ENCODE measurements at places on chromosomes 13 and 19.
A peak's percentile ranks its signal among the peaks of the same experiment; 100 is the strongest.

- no peak for DNase-seq
Measured at GRCh38 chr13:44015811-44016210, 136.1 kb downstream of the LACC1 start.

DNA sequence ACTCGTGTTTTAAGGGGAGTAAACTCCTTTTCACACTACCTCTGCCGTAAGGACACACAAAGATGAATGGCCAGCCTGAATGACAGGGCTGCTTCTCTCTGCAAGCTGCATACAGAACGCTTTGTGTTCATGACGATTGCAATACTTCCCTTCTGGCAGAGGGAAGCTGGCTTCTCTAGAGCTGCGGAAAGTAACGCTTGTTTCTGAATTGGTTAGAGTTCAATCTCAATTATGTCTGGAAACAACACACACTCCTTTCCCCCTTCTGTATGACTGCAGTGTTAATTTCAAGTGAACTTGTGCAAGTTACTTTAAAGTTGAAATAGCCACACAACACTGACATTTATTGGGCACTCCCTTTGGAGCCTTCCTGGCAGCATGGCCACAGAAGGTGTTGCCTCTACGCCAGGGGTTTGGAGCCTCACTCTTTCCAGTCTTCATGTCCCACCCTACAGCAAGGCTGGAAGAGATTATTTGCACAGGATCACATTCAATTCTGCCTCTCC lies 242.6 kb downstream of the NDFIP2 start:
- DNase-seq, result no peak

DNA sequence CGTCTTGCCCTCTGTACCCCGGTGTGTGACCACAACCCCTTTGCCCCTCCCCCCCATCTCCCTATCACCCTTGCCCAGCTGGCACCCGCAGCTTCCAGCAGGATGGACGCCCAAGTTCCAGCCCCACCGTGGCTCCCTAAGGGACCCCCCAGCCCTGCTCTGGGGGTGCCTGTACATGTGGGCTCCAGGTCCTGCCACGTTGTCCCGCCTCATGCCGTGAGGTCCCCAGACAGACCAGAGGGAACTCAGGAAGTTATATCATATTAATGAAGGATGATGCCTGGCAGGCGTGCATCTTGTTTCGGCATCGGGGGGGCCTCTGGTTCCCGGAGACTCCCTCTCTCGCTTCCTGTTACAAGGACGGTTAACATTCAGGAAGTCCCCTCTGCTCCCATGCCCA lies 1.6 kb upstream of the PTGIR start:
- no peak for DNase-seq

- DNase-seq, result peak; percentile 98
Measured at GRCh38 chr19:11528551-11529341, at the start of gene ECSIT. TSS of gene ECSIT (minus strand) at chr19:11529134. CDS start at chr19:11519170, 9,964 bp downstream.

DNA sequence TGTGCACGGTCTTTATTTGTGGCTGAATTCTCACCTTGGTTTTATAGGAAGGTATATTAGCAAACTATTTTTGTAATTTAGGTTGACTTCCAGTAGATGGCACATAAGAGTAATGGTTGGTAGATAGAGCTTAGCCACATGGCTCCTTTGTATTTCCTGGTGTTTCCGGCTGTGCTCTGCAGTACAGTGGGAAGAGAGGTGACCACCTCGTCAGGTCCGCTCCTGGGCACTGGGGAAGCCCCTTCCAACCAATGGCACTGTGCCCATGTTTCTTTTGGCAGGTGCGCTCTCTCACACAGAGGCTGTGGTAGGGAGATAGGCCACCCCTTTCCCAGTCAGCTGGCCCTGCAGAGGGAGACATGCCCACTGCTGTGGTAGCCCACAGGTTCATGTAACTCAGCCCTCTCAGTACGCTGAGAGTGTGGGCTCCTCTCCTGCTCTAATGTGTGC lies 74.3 kb upstream of the ATP12A start:
- peak; percentile 43 for DNase-seq

- DNase-seq, result no peak
Measured at GRCh38 chr13:78587395-78587794, 16.0 kb downstream of the POU4F1 start.

- no peak for DNase-seq
Measured at GRCh38 chr19:3046698-3047495, 15.4 kb downstream of the TLE5 start.

DNA sequence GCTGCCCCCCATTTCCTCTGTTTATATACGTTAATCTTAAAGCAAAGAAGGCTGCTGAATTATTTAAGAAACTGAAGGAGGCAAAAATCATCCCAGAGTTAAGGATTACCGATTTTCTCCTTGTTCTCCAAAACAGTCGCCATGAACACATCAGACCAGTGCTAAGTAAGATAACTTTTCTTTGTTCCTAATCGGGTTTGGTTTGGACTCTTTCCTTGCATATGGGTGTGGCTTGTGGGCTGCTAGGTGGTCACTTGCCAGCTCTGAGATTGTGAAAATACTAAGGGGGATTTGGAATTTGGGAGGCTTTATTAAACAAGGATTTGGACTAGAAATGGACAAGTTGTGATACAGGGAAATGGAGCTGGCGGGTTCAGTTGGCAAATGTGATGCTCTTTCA lies 212.1 kb downstream of the OXGR1 start:
- DNase-seq, result no peak

- DNase-seq, result no peak
Measured at GRCh38 chr19:6723738-6724137, 3.3 kb upstream of the C3 start.

GRCh38 chr13:101654883-101655282 lies 202.4 kb downstream of the ITGBL1 start:
- no peak for DNase-seq

GRCh38 chr19:51131780-51132680 lies 7.3 kb downstream of the SIGLEC9 start:
- DNase-seq, result peak; percentile 49

DNA sequence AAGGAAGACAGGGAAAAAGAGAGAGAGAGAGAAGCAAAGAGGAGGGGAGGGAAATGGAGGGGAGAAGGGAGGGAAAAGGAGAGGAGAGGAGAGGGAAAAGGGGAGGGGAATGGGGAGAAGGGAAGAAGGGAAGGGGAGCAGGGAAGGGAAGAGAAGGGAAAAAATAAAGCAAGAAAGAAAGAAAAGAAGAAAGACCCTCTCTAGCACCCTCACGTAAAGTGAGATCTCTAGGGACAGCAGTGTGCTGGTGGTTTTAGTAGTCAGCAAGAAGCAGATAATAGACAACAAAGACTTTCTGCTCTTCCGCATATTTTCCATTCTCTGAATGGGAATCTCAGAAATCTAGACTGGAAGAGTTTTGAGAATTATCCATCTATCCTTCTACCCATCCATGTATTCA lies 201.8 kb upstream of the RFC3 start:
- DNase-seq, result no peak

GRCh38 chr13:98504371-98504963 lies 72.4 kb downstream of the STK24 start:
- DNase-seq, result peak; percentile 76

- no peak for DNase-seq
Measured at GRCh38 chr13:58989556-58989955, 1174.2 kb downstream of the DIAPH3 start.

DNA sequence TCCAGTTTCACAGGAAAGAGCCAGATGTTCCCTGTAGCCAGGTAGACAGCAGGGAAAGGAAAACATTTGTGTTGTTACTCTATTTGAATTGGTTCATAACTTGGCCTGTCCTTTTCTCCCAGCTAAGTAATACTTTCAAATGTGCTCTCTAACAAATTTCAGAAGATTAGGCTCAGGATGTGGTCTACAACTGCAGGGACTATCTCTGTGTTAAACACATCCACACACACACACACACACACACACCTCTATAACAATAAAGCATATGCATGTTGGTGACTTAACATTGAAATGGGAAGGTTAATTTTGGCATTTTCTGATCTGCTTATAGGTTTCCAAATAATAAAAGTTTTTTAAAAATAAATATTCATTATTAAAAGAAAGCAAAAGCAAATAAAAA lies 316.0 kb upstream of the ARGLU1 start:
- DNase-seq, result no peak

GRCh38 chr13:50012396-50013169 lies 2.7 kb upstream of the KCNRG start:
- DNase-seq, result no peak

DNA sequence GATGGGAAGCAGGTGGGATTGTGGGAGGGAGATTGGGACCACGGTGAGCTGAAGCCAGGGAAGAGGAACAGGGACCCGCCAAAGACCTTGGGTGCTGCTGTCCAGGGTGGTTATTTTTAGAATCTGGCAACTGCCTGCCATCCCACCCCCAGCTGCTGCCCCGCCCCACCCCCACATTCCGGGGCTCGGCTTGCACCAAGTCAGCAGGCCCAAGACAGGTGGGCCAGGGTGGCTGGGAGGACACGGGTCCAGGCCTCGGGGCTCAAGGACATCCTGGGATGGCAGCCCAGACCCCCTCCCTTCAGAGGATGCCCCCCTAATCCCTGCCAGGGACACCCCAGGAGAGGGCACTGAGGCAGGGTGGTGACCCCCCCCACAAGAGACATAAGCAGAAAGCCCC lies 827 bp downstream of the CKM start:
- DNase-seq, result no peak

DNA sequence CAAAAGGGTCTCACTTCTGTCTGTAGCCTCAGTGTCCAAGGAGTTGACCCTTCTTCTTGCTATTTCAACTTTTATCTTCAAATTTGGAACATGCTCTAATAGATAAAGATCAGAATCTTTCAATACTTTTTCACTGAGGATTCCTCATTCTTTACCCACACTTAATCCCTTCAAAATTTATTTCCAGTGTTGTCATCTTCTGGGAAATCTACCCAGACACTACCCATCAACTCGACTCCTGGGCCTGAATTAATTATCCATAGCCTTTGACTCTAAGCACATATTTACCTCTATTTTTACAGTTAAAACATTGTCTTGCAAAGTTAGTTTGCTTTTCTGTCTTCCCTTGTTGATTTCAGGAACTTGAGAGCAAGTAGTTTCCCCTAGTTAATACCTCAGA lies 1022.5 kb downstream of the PCDH9 start:
- DNase-seq, result no peak

GRCh38 chr13:50224534-50224933 lies 209.3 kb downstream of the KCNRG start:
- DNase-seq, result peak; percentile 86

GRCh38 chr19:55000761-55001160 lies 34.6 kb downstream of the NLRP2 start:
- no peak for DNase-seq

GRCh38 chr19:604355-604754 lies 14.7 kb downstream of the HCN2 start:
- DNase-seq, result peak; percentile 55

Measured in activated CD4-positive, alpha-beta T cell treated with anti-CD3 and anti-CD28 coated beads, Interleukin-10, Interleukin-2, amounts not matched to agents 100 ng/mL and 50 ng/mL, durations not matched to agents 16 hours and 8 hours (primary cell).